Stimulated activated CD8-positive, alpha-beta memory T cell treated with anti-CD3 and anti-CD28 coated beads, Interleukin-4, amount 100 ng/mL, for 24 hours (primary cell): ENCODE measurements at places on chromosomes 11 and 22.

DNA sequence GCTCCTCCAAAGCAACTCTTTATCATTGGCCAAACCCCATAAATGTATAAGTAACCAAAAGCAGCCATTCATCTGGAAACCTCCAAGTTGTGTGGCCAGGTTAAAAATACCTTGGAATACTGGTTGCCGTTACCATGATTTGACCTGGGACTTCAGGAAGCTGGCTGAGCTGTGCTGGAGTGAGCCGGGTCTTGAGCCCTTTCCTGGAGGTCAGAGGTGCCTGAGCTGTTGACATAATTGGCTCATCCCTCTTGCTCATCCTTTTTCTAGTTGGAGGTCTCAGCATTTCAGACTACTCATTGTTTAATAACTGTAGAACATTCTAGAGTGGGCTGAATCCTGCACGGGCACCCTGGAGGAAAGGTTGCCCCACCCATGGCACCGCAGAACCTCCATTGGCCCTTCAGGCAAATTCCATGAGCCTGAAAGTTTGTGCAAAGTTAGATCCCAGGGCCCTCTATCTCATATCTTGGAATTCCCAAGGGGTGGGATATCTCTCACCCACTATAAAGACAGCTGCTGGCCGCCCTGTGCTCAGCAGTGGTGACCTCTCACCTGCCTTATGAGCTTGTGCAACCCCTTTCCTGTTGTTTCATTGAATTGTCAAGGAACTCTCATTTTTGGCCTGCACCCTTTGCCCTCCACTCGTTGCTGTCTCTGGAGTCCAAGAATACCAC, 77.0 kb downstream of the C22orf31 start:
- no peak for DNase-seq

GRCh38 chr11:70413151-70413550, 14.8 kb downstream of the CTTN start:
- DNase-seq: no peak

DNA sequence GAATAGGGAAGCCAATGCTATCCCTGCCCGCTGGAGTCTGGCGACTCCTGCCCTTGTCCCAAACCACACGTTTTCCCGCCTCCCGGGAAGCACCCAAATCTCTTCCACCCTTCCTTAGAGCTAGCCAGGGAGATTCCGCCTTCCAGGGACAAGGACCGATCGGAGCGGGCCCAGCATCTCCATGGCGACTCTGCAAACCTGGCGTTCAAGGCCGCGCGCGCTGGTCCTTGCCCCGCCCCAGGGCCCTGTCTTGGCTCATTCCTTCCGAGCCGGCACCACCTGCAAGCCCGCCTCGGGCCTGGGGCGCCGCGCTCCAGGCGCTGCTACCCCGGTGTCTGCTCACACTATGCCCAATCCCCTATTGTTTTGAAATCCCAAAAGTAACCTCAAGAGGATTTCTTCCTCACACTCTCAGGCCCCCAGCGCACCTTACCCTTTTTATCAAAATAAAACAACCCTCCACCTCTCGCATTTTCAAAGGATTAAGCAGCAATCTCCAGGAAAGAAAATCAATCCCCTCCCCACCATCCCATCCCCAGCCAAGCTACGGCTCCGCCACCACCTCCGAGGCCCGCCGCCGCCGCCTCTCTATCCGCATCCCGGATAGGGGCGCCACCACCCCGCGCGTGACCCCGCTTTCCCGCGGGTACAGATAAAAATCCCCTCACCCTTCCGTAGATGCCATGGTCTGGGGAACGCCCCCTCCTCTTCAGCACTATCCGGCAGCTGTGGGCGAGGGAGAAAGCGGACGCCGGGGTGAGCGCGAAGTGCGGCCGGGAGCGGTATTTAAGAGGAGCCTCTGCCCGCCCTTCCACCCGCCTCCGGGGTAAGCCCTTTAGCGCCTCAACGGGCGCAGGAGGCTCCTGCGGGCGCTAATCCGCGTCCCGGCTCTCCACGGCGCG, 825 bp downstream of the SLC1A2 start:
- no peak for DNase-seq

DNA sequence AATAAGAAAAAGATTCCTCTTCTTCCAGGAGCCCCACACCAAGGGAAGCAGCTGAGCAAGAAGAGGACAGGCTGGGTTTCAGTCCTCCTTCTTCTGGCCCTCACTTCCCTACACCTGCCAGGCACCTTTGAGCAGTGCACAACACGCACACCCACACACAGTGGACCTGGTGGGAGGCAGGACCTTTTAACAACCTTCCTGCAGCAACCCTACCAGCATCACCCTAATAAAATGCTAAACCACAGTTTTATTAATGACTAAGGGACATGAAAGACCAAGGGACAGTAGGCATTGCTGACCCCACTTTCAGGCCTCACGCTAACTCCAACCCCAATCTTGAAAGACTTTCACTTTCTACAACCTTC, 12.2 kb downstream of the ARAP1 start:
- DNase-seq: no peak

DNA sequence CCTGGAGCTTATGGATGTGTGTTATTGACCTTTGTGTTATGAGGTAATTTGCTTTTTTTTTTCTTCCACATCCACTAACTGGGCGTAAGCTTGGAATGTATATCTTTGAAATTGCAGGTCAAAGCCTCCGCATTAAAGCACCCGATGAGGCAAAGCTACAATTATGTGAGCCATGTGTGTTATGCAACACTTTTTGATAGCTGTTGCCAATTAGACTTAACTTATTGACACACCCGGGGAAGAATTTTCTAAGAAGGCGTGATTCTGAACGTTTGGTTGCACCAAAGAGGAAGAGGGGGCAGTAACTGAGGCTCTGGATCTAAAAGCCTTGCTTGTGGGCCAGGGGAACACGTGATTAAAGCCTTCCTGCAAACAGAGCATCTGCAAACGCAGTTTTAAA, 610 bp upstream of the TEX12 start:
- DNase-seq: no peak

DNA sequence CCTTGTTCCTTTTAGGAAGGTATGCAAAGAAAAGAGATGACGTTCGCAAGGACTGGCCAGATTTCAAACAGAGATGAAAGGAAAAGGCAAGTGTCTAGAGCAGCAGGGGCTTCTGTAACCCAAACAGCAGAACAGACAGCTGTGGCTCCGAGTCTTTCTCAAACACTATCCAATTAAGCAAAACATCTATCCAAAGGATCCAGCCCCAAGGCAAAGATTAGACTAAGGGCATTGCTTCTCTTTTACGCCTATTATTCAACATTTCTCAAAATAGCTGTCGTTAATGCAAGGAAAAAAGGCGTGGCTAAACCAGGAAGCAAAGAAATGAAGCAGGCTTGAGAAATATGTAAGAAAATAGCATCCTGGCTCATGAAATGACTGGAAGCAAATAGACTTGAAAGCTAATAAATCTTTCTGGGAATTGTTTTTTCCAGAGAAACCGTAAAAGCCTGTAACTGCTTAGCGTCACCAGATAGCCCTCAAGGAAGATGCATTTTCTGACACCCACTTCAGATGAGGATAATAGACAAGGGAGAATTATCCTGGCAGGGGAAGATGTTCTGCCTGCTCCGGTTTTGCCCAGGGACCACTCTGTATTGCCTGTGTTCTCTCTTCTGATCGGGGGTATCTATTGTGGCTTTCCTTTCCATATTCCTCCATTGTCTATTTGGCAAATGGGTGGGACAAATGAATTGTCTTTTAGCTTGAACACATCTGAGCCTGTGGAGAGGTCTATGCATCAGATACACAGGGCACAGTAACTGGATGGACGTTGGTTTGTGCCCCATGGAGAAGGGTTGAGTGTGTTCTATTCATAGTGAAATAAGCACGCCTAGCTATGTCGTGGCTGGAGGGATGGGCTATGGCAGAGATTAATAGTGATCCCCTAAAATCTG, 20.2 kb downstream of the C11orf96 start:
- no peak for DNase-seq

DNA sequence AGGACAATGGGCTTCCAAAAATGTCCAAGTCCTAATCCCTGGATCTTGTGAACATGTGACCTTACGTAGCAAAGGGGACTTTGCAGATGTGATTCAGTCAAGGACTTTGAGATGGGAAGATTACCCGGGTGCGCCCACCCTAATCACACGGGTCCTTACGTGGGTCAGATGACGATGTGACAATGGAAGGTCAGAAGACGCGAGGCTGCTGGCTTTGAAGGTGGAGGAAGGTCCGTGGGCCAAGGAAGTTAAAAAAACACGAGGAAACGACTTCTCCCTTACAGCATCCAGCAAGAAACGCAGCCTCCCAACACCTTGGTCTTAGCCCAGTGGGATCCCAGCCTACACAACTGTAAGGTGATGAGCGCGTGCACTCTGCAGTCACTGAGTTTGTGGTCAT, 860.1 kb downstream of the TBC1D22A start:
- no peak for DNase-seq

- DNase-seq: no peak
These were observed 32.9 kb downstream of the CDON start for GRCh38 chr11:126029805-126030204.
